ENCODE measurements at places on chromosomes 4 and X. TPM values are rescaled to one million over a fixed set of nuclear protein-coding genes. Genes with fewer than 3 reads are reported as not detected.

The SLC26A1 gene
- polyA plus RNA-seq: 2.2 TPM

The MGAT4D gene
- polyA plus RNA-seq: not detected

The MAGEE1 gene
- 2.6 TPM for polyA plus RNA-seq

The MAGED4 gene
- 17.0 TPM for polyA plus RNA-seq

The DLG3 gene
- polyA plus RNA-seq: 11.2 TPM

Data from muscle of back (tissue), 13 donors.